ENCODE measurements at places on chromosomes 2 and 18.

DNA sequence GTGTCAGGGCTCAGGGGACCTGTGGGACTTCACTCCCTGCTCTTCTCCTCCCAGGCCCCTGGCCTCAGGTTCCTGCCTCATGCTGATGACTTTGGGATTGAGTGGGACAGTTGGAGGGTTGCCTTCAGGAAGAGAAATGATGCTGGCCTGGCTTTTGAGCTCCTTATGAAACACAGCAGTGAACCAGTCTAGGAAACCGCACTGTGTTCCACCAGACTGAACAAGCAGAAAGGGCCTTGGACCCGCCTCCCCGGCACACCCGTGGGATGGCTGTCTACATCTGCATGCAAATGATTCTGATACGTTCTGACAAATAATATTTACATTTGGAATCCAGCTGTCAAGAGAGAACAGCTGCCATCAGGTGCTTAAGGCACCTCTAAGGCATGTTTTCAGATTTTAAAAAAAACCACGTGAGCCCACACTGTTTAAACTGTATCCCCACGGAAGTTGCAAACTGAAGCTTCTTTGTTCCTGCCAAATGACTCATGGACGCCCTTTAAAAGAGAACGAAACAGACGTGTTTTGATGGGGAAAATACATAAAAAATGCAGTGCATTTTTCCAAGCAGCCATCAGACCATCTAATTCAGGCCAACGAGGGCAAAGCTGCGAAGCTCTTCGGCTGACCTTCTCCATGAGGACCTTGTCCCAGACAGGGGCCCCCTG is 27.6 kb upstream of the ASAP2 start:
- no peak for DNase-seq

GRCh38 chr2:9984871-9985480 is 33.5 kb downstream of the GRHL1 start:
- no peak for DNase-seq

- no peak for DNase-seq
Observed at GRCh38 chr2:99936065-99936464, 206.3 kb downstream of the AFF3 start.

GRCh38 chr2:216736326-216736725 is 41.0 kb upstream of the IGFBP5 start:
- DNase-seq: no peak

- DNase-seq: no peak
Observed at GRCh38 chr2:23469142-23469540, 84.2 kb downstream of the KLHL29 start.

DNA sequence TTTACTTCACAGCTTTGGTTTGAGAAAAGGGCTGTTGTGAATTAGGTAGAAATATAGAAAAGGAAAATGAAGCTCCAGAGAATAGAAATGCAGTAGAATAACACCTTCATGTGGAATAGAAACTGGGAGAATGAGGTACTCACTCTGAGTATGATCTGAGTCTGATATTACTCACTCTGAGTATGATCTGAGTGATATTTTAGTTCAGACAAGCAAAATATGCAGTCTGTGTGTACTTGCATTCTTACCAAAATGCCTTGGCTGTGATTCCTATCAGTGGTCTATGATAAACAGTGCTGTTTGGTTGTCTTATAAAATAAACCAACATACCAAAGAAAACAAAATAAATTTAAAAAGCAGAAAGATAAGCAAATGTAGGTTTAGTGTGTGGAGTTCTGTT is 487.6 kb downstream of the THSD7B start:
- no peak for DNase-seq

DNA sequence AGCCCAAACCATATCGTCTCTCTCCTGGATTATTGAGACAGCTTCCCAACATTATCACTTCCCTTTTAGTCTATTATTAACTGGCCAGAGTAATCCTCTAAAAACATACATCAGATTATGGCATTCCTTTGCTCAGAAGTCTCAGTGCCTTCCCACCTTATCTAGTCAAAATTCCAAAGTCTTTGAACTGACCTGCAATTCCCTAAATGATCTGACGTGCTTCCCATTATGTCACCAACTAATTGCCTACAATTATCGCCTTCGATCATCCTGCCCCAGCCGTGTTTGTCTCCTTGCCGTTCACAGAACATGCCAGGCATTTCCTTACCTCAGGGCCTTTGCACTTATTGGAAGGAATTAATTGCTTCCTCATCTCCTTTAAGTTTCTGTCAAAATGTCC is 332.4 kb downstream of the IRS1 start:
- DNase-seq: no peak

GRCh38 chr2:20501974-20502373 is 55.1 kb downstream of the RHOB start:
- DNase-seq: no peak

GRCh38 chr2:223779877-223780276 is 57.5 kb downstream of the AP1S3 start:
- DNase-seq: no peak

DNA sequence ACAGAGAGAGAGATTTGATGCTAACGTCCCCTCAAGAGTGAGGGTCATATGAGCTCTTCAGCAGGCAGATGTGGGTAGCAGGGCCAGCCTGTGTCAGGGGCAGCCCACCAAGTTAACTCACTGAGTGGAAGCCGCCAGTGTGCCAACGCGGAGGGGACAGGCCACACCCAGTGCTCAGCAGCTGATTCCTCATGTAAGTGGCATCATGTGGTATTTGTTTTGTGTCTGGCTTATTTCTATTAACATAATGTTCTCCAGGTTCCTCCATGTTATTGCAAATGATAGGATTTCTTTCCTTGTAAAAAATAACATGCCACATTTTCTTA is 4.0 kb downstream of the IMP4 start:
- DNase-seq: no peak
